ENCODE measurements at places on chromosomes 7 and 10.

DNA sequence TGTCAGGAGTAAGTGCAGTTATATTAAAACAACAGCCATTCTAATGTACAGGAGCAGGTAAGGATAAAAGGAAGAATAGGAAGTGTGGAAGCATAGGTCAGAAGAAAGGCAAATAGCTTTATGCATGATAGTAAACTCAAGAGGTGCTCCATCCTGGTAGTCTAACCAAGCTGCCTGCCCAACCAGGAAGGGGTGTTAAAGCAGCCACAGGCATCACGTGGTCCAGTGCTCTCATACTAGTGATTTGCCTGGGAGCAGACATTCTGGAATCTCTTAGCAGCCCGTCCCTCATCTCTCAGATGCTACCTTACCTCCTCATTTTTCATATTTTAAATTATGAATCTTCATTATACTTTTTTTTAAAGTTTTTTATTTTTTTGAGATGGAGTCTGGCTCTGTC is 18.5 kb downstream of the ABRAXAS2 start:
- DNase-seq = no peak

- no peak for DNase-seq
Measured at GRCh38 chr7:53531-53930, 138.8 kb upstream of the FAM20C start.

DNA sequence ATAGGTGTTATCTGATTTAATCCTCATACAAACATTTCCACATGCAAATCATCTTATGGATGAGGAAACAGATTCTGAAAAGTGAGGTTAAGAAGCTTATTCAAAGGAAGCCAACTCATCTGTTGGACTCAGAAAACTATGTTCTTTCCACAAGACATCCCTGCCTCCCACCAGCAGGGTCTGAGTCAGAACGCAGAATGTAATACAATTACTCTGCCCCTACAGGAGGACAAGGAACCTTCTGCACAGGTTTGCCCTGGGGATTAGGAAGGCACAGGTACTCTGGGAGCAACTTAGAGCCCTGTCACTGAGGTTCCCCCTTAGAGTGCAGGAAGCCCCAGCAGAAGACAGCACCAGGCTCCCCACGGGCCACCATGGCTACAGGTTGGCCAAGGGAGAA is 255.7 kb downstream of the TNS3 start:
- DNase-seq = no peak

DNA sequence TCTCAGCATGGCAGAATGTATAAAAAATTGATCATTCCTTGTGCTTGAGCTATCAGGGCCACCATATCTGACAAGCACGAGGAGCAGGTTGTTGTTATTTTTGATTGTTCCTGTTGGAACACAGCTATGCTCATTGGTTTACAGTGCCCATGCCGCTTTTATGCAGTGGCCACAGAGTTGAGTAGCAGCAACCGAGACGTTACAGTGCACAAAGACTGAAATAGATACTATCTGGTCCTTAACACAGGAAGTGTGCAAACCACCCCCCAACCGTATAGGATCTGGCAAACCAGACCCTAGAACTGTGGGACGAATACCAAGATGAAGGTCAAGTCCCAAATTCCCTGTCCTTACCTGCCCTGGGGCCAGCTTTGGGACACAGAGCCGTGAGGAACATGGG is 216.6 kb downstream of the KLF6 start:
- DNase-seq = no peak

GRCh38 chr10:44180321-44181168 is 204.4 kb downstream of the CXCL12 start:
- DNase-seq = no peak

DNA sequence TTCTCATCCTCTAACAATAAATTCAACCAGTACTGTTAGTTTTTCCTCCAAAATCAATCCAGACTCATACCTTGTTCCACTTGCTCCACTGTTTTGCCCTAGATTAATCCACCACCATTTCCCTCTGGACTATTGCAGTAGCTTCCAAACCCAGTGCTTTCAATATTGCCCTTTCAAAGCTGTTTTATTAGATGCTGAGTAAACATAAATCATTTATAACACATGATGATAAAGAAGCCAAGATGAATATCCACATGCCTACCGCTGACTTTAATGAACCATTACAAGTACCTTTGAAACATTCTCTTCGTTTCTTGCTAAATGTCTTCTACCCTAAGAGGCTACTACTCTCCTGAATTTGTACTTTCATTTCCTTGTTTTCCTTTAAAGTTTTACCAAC is 174.2 kb upstream of the FAM171A1 start:
- no peak for DNase-seq

- no peak for DNase-seq
Measured at GRCh38 chr7:124959676-124960075, 30.1 kb upstream of the POT1 start.

DNA sequence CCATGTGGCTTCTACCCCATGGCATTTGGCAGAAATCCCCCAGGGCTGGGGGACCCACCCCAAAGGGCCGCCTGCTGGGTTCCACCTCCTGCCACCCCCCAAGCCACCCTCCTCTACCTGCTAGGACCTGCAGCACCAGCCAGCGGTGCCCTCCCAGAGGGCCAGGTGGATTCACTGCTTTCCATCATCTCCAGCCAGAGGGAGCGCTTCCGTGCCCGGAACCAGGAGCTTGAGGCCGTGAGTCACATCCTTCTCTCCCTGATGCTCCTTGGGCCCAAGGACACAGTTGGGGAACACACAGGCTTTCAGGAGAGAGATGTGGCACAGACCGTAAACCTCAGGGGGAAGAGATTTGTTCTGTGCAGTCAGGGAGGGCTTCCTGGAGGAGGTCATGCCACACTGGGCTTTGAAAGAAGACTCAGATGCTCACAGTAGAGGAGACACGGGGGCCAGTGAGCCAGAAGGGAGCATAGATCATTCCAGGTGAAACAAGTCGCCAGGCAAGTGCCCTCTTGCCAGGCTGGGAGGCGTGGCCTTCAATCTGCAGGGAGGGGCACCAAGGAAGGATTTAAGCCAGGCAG is 11.5 kb upstream of the SH2B2 start:
- no peak for DNase-seq
